ENCODE measurements at places on chromosomes 2 and 18. TPM values are rescaled to one million over a fixed set of nuclear protein-coding genes. Genes with fewer than 3 reads are reported as not detected.
A peak's percentile ranks its signal among the peaks of the same experiment; 100 is the strongest.

Gene GCG
- total RNA-seq, result not detected

Gene SCYGR4
- total RNA-seq, result not detected

DNA sequence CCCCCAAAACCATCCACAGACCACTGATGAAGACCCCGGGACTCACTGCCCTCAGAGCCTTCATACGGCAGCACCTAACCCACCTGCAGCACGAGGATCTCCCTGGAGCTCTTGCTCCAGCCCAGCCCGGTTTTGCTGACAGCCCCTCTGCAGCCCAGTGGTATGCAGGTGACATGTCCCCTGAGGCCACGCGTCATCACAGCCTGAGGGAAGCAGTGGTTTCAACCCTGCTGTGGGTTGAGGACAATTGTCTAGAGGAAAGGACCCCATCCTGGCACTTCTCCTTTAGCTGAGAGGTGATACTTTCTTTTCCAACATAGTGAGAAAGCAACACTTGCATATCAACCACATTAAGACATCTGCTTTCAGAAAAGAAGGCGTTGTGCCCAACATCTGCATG is 134.0 kb downstream of the SEPTIN10 start:
- no peak for DNase-seq

DNA sequence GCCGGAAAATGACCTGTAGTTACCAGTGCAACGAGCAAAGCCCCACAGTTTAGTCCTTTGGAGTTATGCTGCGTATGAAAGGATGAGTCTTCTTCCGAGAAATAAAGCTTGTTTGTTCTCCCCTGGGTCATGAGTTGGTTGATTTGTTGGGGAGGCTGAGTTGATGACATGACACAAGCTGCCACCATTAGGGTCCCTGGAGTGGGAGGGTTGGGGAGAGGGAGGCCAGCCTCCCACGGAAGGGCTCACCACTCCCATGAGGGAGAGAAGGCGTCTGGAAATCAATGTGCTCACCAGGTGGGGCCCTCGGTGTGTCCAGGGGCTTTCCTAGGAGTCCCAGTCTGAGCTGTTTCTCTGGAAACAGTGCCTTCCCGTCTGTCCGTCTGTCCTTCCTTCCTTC is 7.4 kb upstream of the DGKD start:
- no peak for DNase-seq

GRCh38 chr2:54678719-54679118 is 44.7 kb upstream of the EML6 start:
- DNase-seq, result no peak

- no peak for DNase-seq
Observed at GRCh38 chr2:47072728-47073191, 82.3 kb downstream of the STPG4 start.

GRCh38 chr2:17772532-17772931 is 18.6 kb downstream of the GEN1 start:
- no peak for DNase-seq

GRCh38 chr18:79371561-79372121 is 24.1 kb upstream of the NFATC1 start:
- no peak for DNase-seq

GRCh38 chr18:74419761-74420160 is 37.3 kb downstream of the DIPK1C start:
- no peak for DNase-seq

DNA sequence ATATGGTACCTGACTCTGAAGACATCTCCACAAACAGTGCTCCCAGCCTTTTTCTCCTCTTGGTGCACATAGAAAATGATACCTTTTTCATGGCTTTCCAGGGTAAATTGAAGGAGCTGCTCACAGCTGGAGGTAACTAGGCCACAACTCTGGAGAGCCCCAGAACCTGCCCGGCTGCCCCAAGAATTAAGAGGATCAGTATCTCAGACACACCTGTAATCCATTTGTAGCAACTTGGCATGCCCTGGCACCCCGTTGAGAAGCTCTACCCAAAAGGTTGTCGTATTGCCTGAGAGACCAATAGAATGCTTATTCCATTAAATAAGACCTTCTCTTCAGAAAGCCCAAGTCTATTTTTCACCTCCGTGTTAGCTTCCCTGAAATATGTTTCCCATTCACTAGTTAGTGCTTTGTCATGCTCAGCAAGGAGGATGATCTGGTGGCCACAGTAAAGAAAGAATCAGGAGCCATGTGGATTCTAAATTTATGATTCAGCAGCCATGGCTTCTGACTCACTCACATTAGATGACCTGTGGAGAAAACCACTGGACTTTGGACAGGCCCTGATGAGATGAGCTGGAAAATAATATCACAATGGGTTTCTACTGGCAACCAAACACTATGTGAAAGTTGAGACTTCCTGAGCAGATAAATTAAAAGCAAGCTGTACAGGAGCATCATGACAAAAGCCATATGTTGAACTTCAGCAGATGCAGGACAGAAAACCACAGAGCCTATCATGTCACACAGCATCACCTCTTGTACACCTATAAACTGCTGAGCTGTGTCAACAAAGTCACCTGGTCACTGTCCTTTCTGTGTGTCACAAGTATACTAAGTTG is 253.3 kb upstream of the OSR1 start:
- DNase-seq, result peak; percentile 96

DNA sequence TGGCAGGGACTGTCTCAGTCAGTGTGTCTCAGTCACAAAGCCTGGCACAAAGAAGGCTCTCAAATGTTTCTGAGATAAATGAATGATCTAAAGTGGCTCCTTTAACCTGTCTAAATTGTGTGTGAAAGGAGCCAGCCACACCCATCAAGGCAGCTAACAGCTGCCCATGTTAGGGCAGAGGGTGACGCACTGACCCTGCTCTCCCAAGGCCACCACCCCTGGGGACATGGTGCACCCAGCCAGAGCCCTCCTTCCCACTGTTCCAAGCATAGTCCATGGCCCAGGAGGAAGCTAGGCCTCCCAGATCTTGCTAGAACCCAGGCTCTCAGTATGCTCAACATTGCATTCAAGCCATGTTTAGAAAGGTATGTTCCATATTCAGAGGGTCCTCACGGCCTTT is 100.3 kb downstream of the KLHL29 start:
- no peak for DNase-seq

Gene CYP27A1
- 10.5 TPM for total RNA-seq

- no peak for DNase-seq
Observed at GRCh38 chr2:81528852-81529480, 1224.4 kb upstream of the LRRTM1 start.

DNA sequence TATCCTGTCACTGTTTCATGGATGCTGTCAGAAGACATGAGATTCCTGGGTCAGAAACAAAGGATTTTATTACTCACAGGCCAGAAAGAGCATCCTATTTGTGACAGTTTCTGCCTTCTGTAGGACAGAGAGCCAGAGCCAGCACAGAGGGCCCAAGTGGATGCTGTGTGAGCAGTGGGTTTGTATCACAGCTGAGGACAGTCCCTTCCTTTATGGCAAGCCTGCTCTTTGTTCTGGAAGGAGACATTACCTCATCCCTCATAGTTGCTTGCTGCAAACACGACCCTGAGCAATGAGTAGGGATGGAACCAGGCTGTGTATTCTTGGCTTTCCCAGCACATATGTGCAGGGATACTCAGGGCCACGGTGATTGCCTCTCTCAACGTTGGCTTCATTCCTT is 41.6 kb downstream of the ARHGEF4 start:
- DNase-seq, result no peak

Gene CCL20
- not detected for total RNA-seq
